Cortex of kidney (tissue), 1 donor: ENCODE measurements at places on chromosomes 1 and 21.

DNA sequence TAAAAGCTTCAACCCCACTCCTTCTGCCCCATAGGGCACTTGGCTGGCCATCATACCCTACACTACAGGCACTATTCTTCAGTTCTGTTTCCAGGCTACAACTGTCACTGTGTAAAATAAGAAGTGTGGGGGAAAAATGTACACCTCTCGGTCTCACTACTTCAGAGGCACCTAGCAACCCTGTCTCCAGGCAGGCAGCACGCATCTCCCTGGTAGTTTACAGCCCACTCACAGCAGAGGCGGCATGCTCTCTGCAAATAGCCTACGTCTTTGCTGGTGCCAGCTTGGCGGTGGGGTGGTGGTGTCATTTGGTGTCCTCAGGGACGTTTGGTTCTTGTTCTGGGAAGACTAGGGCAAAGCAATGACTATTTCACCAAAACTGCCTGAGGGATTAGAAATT is 48.2 kb upstream of the BTG3 start:
- DNase-seq: no peak

GRCh38 chr1:95265106-95265505 is 31.1 kb downstream of the RWDD3 start:
- no peak for DNase-seq

GRCh38 chr1:26894263-26894662 is 4.2 kb upstream of the GPN2 start:
- no peak for DNase-seq

DNA sequence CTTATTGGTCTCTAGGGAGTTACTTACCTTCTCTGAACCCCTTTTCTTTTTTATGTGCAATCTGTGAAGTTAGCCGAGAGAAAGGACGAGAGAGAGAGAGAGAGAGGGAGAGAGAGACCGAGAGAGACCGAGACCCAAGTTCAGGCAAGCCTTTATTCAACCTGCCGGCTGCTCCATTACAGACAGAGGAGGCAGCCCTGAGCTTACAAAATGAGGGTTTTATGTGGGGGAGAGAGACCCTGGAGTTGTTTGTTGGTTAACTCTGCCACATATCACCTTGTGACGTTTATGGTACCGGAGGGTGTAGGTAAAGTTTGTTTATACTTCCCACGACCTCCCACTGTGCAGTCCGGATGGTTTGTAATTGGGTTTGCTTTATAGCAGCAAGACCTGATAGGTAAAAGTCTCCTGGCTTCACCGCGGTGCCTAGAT is 1.5 kb upstream of the MCOLN3 start:
- no peak for DNase-seq

DNA sequence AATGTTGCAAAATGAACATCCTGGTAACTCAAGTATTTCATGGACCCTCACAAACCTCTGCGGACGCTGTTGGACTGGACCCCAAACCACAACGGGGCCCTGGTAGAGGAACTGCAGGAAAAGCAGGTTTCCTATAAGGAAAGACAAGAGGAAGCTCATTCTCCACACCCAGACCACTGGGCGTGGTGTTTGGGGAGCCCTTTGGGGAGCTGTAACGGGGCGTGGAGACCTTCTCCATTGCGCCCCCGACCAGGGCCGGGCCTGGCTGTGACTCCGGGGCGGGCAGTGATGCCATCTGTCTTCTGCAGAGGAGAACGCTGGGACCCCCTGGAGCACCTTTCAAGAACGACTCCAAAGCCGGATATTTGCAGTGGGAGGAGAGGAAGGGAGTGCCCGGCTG is 30.0 kb upstream of the AGPAT3 start:
- no peak for DNase-seq

GRCh38 chr1:53573522-53573921 is 114.3 kb downstream of the DMRTB1 start:
- no peak for DNase-seq

- no peak for DNase-seq
These were observed 232.4 kb upstream of the AJAP1 start for GRCh38 chr1:4421986-4422385.

DNA sequence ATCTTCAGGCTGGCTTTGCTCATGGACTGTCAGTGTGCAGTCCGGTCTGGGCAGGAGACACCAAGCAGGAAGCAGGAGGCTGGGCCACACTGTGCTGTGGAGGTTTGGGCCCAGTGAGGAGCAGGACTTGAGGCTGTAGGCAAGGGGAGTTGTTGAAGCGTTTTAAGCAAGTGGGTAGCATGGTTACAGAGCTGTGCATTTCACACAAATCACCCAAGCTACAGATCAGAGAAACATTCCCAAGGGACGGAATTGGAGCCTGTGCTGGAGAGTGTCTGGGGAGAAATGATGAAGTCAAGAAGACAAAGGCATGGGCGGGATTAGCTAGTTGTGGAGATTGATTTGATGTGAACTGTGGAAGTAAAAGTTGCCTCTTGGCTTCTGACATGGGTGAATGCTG is 60.9 kb downstream of the KIF21B start:
- DNase-seq: no peak

DNA sequence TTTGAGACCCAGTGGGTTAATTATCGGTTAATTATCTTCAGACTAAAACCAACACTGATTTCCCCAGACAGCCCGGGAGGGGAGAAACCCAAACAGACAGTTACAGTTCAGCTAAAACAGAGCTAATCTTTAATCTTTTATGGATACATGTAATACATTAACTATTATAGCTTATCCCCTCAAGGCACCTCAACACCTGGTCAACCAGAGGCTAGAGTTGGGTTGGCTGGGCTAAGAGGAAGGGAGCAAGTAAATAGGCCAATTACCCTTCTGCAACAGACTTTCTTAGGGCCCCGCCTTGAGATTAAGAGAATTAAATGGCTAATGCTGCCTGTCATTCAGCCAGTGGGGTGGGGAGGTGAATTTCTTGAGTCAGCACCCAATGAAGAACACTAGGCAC is 6.6 kb upstream of the MED18 start:
- DNase-seq: no peak

DNA sequence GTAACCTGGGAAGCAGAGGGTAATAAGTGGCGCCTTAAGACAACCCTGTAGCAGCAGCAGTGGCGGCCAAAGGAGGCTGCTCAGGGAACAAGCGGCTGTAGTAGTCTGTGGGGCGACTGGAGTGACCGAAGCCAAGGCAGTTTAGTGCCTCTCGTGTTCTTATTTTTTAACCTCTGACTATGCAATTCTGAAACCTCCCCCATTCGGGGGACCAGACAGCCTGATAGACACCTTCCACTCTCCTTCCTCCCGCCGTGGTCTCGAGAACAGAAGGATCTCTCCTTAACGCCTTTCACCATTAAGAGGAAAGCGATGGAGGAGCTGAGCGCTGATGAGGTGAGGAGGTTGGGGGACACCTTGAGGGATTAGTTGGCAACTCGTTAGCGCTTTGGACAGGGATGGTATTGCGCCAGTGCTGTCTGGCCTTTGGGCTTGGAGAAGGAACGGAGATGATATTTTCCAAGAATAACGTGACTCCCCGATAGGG is 644 bp downstream of the UBE4B start:
- no peak for DNase-seq

- no peak for DNase-seq
These were observed 73.5 kb downstream of the TTC3 start for GRCh38 chr21:37146320-37147235.

DNA sequence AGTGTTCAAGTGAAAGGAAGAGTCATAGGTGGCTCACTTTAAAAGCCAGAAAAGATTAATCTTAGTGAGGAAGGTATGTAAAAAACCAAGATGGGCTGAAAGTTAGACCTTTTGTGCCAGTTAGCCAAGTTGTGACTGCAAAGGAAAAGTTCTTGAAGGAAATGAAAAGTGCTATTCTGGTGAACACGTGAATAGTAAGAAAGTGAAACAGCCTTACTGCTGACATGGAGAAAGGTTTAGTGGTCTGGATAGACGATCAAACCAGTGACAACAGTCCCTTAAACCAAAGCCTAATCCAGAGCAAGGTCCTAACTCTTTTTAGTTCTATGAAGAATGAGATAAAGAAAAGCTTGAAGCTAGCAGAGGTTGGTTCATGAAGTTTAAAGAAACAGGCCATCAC is 106.4 kb downstream of the CTH start:
- no peak for DNase-seq

DNA sequence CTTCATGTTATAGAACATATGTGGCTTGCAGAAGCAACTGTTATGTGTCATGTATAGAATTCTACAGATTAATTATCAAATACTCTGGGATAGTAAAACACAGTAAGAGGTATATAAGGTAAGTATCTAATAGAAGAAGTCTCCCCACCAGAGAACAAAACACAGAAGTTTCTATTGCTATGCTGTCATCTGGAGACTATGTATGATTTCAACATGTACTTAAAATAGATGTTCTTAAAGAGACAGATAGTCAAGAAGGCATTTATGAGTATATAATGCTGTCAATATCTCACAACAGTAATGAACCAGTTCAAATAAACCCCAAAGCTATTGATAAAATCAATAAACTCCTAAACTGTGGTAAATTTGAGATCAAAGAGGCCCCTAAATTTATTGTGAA is 8.1 kb upstream of the ADCY10 start:
- DNase-seq: no peak

DNA sequence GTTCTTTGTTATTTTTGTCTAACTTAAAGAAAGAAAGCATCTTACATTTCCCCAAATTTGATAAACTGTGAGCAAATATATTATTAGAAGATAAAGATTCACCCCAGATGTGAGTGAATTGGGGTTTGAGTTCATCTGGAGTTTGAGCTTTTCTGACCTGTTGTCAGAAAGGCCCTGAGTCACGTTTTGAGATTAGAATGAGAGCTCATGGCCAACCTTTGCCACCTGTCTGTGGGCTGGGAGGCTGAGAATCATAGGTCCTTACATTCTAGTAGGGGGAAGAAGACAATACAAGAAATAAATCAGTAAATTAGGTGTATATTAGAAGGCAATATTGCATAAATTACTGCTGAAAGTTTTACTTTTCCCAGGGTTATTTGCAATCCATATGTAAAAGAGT is 22.3 kb downstream of the STYXL2 start:
- no peak for DNase-seq

GRCh38 chr1:199287647-199288046 is 648.8 kb downstream of the PTPRC start:
- no peak for DNase-seq

DNA sequence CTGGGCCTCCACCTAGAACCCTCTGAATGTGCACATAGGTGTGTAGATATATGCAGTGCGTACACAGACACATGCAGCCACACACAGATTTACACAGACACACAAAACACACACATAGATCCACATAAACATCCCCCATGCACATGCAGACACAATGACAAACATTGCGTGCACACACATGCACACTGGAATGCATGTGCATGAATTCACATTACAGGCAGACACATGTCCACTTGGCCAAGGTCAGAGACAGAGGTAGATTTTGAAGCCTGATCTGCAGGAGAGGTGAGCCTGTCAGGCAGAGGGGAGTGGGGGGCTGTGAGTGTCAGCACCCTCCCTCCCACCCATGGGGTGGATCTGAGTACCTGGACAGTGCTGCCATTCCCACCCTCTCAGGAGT is 338.5 kb downstream of the PTPRU start:
- DNase-seq: no peak

DNA sequence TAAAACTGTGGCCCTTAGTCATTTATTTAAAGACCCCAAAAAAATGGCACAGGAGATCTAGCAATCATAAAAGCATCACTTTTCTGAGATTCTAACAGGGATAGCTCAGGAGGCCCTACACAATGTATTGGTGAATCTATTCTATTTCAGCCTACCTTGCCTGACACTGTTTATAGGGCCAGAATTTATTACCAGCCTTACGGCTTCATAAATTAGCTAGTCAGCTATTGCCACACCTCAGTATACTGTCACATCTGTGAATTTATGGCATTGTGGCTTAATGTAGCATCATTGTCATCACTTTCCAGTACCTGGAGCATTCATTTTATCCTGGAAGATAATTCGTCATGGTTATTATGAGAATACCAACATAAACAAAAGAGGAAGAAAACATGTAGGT is 121.2 kb upstream of the ERG start:
- no peak for DNase-seq

- DNase-seq: no peak
These were observed 122.3 kb downstream of the DHRS3 start for GRCh38 chr1:12495725-12496124.

GRCh38 chr1:162128693-162129356 is 59.3 kb downstream of the NOS1AP start:
- no peak for DNase-seq

DNA sequence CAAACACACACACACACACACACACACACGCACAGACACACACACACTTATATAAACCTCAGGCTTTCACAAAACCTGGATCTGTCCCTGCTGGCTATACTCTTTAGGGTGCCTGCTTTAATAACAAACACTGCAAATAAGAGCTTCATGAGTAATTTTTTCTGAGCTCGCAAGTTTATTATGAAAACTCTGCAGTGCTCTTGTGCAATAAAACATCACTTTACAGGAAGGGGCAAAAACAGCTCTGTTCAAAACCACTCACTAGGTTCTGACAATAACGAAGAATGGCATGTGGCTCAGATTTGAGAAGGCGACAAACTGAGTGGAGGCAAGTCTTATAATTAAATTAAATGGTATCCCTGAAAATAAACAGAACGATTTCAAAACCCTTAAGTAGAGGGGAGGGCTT is 42.6 kb upstream of the CTPS1 start:
- DNase-seq: no peak

DNA sequence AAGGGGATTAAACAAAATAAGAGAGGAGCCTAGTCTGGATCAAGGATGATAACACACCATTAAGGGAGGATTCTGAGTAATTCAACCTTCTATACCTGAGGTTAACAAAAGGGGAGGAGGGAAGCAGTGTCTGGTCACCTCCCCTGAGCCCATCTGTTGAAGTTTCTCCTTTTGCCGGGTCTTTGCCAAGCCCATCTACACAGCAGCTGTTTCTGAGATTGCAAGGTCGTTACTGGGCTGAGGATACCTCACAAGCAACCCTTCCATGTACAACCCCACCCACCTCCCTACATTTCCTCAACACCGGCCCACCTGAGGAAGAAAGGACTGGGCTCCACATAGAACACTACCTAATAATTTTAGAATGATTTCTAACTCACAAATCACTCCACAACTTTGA is 26.3 kb downstream of the LRRC52 start:
- DNase-seq: no peak

GRCh38 chr1:245260110-245260882 is 105.5 kb downstream of the KIF26B start:
- DNase-seq: no peak

DNA sequence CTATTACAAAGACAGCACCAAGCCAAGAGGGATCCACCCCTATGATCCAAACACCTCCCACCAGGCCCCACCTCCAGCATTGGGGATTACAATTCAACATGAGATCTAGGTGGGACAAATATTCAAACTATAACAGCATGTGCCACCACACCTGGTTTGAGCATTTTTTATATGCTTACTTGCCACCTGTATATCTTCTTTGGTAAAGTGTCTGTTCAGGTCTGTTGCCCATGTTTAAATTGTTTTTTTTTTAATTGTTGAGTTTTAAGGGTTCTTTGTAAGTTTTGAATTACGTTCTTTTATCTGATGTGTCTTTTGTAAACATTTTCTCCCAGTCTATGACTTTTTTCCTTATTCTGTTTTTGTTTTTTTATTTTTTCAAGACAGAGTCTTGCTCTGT is 83.4 kb downstream of the LRIG2 start:
- no peak for DNase-seq

- DNase-seq: no peak
These were observed 43.3 kb downstream of the PTPRC start for GRCh38 chr1:198681831-198682759.

- DNase-seq: no peak
These were observed 303.7 kb downstream of the HLX start for GRCh38 chr1:221182791-221183533.
